ENCODE measurements at places on chromosomes 6 and 20.

DNA sequence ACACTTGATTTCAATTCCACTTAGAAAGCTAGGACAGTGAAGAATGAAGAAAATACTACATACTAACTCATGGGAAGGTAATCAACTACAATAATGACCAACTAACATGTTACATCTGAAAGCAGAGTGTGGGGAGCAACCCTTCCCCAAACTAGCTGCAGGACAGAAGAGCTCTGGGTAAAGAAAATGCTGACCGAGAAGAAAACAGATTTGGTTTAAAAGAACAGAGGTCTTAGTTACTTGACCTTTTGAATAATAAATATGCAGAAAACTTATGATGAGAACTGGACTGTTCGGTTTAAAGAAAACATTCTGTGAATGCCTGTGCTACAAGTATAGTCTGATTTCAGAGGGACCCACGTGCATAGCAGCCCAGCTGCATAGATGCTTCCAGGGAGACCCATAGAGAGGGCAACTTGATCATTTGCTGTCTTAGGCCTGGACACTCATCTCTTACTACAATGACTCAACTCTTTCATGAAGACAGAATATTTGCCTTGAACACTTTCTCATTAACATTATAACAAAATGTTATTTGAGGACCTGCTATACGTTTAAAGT lies 53.5 kb downstream of the RALGAPA2 start:
- no peak for DNase-seq

DNA sequence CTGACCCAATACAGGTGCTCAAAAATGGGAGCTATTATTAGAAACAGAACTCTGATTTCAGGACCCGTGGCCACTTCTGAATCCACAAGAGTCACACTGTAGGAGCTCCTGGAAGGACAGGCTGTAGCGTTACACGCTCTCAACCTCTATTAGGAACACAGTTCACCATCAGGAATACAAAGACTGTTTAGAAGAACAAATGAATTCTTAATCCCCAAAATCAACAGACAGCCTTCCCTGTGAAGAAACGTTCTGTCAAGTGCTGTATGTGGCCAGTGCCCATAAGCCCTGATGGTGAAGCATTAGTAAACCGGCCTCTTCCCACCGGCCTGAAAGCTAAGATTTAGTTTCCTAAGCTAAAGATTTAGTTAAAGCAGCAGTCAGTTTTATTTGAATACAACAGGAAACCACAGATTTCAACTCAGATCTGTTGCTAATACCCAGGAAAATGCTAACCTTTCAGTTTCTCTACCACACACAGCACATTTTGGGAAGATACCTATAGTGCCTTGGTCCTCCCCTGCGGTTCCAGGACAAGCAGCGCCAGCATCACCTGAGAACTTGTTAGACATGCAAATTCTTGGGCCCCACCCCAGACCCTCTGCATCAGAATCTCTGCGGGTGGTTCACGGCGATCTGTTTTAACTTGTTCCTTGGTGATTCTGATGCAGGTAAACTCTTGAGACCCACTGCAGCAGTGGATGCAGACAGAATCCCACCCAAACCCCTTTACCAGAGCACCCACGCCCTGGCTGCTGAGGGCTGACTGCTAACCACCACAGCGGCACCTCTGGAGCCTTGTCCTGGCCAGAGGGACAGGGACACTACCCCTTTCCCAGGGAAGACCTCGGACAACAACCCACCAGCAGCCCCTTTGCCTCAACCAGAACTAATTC lies 33.4 kb downstream of the MTRES1 start:
- no peak for DNase-seq

GRCh38 chr6:52331793-52332457 lies 30.0 kb upstream of the PAQR8 start:
- DNase-seq: no peak

DNA sequence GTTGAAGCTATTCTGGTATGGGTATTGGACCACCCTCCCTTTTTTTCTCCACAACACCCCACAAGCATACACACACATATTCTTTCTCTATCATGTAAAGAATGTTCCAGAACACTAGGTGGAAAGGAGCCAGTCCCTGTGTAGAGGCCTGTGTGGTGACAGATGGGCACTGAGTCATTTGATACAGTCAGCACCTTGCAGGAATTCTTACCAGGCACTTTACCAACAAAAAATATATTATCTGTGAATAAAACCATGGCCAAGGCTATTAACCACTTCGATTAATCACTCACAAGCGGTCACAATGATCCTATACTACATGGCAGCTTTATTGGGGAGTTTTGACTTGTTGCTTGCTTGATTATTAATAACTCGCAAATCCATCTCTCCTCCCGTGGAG lies 149.5 kb downstream of the BFSP1 start:
- no peak for DNase-seq

DNA sequence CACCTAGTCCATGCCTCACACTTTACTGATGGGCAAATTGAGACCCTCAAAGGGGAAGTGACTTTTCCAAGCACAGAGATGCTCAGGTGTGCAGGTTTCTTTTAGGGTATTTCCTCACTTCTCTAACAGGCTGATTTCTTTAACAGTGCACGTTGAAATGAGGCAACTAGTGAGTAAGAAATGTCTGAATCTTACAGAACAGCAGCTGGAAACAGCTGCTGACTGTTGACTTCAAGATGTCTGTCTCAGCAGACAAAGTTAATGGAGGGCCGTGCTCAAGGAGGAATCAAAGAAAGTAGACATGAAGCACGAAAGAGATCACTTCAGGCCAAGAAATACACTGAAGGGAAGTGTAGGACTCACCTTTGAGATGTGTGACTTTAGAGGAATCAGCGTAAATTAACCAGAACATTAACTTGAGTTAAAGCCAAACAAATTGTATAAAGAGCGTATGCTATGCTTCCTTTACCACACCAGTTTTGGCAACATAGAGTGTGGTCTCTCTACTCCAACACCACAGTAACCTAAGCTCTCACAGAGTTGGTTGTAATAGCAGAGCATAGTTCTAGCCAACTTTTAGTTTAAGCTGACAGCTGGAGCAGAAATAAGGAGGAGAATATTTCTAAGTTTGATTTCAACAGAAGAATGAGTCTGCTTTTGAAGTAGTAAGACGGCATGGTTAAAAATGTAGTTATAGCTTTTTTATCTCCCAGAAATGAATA lies 60.9 kb downstream of the SAMD3 start:
- DNase-seq: no peak

- no peak for DNase-seq
Measured at GRCh38 chr6:166814390-166814789, 142.0 kb downstream of the RNASET2 start.

DNA sequence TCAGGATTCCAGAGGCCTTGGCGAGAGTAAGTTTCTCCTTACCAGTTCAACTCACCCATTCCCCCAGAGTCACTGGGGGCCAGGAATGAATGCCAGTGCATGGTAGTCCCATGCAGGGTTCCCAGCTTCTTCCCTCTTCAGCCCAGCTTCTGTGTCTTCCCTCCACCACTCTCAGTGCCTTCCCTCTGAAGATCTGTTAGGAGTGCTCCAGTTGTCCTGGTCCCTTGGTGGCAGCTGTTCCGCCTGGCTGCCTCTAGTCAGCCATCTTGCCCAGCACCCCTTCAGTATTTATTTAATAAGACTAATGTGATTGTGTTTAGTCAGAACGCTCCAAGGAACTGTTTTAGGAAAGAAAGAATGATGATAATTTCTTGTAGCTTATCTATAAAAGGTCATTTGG lies 23.1 kb downstream of the FIG4 start:
- DNase-seq: no peak

GRCh38 chr6:93323630-93324029 lies 95.7 kb downstream of the EPHA7 start:
- no peak for DNase-seq

- DNase-seq: peak; percentile 34
Measured at GRCh38 chr20:17594443-17594842, 24.6 kb downstream of the DSTN start.

DNA sequence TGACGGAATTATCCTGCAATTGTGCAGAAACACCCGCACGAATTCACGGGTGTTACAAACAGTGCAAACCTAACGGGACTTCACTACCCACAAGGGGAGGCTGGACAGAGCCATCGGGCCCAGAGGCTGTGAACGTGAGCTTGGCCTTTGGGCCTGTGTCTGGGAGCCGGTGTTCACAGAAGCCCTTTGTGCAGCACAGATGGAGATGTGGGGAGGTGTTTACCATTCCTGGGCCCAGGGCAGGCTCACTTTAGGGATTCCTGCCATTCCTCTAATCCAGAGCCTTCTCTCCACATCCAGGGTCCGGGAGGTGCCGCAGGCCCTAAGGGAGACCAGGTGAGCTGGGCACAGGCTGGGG lies 15.0 kb downstream of the COL9A3 start:
- no peak for DNase-seq

DNA sequence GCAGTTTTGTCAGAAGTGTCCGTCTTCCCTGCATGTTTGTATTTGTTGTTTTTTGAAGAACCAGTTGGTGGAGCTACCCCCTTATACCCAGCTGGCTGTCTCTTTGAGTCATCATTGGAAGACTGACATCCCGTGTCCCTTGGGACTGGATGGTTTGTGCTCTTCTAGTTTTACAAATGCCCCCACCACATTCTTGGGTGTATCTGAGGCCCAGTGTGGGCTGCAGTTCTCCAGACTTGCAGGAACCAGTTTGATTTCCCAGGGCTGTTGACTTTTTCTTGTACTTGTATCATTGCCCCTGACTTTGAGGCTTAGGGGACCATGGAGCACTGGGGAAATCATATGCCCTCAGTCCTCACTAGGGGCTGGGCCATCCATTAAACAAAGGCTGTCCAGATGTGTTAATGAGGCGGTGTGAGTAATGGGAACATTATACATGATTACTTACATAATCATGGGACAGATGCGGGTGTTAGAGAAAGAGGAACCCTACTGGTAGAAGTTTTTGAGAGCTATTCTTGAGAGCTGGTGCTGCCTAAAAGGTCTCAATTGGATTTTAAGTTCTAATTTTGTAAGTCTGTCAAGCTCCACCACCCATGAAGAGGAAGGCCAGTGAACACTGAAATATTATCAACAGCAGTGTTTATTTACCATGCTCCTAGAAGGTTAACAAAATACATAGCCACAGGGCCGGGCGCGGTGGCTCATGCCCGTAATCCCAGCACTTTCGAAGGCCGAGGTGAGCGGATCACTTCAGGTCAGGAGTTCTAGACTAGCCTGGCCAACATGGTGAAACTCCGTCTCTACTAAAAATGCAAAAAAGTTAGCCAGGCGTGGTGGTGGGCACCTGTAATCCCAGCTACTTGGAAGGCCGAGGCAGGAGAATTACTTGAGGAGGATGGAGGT lies 8.5 kb downstream of the JARID2 start:
- no peak for DNase-seq

- DNase-seq: no peak
Measured at GRCh38 chr20:58116505-58116904, 111.9 kb downstream of the ANKRD60 start.

DNA sequence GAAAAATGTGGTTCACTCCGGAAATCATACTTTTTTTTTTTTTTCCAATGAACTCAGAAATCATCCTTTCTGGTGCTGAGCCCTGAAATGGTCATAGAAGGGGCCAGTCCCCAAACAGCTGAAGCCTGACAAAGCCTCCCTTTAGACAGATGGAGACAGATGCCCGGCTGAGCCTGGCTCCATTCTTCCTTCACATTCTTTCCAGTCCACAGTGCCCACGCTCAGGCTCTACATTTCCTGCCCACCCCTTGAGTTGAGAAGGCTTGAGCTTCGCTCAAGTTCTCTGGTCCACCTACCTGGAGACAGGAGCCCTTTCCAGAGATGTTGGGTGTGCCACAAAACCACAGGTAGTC lies 41.2 kb downstream of the KCNK5 start:
- DNase-seq: no peak

- peak; percentile 55 for DNase-seq
Measured at GRCh38 chr20:41632896-41633295, 14.7 kb upstream of the CHD6 start.

DNA sequence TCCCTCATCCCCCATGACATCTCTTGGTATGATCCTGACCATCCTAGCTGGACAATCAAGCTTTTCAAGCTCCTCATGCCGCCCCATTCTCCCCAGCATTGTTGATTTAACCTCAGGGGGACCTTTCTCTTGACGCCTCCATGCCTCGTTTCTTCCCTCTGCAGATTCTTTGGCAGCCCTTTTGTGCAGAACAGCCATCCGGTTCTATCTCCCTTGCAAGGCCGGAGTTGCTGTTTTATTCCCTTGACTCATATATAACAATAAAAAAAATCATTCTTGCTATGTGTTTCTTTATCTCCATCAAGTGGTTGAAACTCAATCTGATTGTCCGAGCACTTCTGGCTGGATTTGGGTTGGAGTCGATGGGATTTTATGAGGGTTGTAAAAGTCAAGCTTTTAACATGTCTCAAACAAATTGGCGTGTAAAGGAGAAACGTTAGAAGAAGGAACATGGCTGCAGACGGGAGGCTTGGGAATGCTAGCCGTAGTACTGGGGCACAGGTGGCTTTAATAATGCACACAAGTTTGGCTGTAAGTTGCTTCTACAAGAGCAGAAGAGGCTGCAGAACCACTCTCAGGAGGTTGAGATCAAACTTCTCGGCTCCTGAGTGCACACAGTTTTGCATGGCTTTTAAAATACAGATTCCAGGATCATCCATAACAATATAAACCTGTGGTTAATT lies 3.9 kb upstream of the SULF2 start:
- DNase-seq: no peak

- DNase-seq: no peak
Measured at GRCh38 chr6:108288742-108289141, 6.1 kb upstream of the AFG1L start.

GRCh38 chr6:46583081-46583480 lies 69.5 kb downstream of the CYP39A1 start:
- DNase-seq: no peak

DNA sequence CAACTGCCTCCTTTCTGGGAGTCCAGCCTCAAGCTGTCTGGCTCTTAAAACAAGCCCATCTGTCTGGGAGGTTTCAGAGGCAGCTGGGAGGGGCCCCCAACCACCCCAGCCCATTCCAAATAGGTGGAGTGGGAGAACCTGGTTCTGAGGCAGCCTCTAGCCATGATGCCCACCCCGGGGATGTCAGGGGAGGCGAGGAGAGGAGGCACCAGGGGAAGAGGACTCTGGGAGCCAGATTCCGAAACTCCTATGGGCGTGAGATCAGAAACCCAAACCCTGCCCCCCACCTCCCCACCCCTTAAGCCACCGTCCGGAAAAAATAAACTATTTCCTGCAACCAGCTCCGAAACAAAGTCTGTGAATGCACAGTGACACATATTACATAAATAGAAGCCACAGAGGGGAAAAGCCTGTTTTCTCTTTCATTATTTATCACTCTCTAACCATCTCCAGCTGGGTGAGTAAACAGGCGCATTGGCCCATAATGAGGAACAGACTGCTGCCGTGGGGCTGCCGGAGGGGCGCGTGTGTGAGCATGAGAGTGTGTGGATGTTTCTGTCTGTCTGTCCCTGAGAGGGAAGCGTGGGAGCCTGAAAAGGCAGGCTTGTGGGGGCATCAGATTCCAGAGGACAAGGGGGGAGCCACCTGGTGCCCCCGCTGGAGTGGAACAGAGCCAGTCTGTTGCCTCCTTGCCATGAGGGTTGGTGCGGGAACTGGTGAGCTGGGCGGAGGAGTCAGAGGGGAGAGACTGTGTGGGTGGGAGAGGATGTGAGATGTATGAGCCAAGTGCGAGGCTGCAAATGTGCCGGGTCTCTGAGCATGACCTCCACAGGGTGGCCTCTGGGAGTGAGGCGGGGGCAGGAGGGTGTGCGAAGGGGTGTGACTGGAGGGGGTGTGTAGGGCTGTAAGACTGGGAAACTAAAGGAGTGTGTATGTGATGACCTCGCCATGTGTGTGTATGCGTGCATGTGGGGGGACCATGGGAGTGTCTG lies 14.3 kb upstream of the FOXP4 start:
- DNase-seq: peak; percentile 27

- no peak for DNase-seq
Measured at GRCh38 chr20:22232923-22233322, 351.4 kb downstream of the FOXA2 start.

- no peak for DNase-seq
Measured at GRCh38 chr6:129140526-129140925, 257.6 kb downstream of the LAMA2 start.

GRCh38 chr6:52877168-52877567 lies 32.3 kb downstream of the GSTA3 start:
- DNase-seq: peak; percentile 91

All from non-pigmented ciliary epithelial cell (primary cell).